ENCODE measurements at places on chromosomes 6 and 20.

DNA sequence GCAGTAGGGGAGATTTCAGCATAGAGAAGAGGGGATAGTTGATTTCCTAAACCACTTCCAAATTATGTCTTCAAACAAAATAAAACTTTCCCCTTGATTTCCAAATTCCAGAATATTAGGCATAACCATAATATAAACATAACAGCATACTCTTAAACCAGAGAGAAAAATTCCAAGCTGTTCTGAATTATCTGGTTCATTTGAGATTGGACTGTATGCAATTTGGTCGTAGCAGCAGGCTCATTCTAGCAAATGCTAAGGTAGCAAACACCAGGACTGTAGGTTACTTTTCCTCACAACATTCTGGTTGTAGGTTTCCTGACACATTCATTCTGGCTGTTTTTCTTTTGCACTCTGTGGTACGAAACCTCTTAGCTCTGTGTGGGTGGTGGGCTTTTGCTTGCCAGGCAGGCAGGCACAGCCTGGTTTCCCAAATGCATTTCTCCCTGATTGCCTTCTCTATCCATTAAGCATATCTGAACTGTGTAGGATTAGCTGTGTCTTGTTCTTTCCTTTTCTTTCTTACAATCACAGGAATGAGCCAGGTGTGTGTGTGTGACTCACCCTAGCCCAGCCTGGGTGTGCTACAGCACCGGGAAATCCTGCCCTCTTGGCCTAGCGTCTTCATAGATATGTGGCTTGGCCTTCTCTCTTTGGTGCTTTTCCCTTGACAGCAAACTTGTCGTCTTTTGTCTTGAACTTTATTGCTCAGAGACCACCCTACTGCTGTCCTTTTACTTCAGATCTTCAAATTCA is 77.1 kb downstream of the JARID2 start:
- DNase-seq = no peak

GRCh38 chr20:15256676-15257568 is 919.5 kb upstream of the FLRT3 start:
- no peak for DNase-seq

- DNase-seq = no peak
Measured at GRCh38 chr6:53917464-53917842, 122.6 kb downstream of the LRRC1 start.

DNA sequence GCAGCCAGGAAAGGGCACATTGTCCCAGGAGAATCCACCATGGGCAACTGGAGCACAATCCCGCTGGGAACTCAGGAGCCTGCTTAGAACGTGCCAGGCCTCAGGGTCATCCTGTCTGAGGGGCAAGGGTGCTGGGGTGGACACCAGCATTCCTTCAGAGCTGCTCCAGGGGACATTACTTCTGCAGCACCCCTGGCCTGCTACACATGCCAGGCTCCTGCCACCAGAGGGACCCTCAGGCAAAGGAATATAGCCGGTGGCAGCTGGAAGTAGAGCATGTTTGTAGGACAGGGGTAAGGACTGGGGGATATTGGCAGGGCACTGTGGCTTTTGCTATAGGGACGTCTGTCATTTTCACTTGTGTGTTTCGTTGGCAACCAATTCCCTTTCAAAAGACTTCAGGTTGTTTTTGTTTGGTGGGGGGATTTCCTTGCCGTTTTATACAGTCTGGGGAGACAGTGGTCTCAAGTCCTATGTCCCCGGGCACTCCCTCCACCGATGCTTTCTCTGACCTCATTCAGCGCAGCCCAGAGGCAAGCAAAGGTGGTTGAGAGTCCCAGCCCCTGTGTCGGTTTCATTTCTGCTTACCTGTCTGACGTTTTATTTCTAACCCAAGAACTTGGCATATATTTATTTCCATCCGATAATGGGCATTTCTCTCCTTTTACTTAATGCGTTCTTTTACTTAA is 130.8 kb downstream of the JPH2 start:
- DNase-seq = no peak

DNA sequence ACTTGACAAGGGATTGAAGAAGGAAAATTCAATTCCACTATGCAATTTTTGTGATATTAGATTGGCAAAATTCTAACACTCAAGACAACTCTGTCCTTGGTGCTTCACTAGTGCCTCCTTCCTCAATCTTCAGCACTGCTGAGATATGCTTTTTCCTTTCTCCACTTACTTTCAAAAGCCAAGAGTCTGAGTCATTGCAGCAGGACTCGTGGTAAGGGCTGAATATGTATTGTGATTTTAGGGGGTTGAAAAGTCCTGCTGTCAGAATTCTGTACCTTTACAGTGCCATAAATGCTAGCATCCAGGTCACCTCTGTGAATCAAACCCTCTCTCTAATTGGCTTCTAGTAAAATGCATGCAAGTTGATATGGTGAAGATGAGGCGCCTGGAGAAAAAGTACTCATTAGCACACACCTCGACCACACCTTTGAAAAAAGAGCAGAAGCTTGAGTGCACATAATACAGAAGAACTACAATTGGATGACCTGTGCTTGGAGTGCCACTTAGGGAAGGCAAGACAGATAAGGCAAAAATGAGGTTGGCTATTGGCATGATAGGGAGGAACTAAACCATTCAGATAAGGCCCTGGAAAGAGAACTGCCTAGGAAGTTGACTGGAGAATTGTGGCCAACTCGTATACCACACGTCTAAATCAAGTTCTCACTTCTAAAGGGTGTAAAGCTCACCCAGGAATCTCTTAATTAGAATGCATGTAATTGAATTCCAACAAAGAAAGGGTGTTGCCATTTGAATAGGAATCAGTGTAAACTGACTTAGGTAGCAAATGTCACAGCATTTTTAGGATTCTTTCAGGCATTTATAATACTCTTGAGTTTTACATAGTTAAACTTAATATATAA is 43.6 kb upstream of the FAM83B start:
- DNase-seq = no peak

DNA sequence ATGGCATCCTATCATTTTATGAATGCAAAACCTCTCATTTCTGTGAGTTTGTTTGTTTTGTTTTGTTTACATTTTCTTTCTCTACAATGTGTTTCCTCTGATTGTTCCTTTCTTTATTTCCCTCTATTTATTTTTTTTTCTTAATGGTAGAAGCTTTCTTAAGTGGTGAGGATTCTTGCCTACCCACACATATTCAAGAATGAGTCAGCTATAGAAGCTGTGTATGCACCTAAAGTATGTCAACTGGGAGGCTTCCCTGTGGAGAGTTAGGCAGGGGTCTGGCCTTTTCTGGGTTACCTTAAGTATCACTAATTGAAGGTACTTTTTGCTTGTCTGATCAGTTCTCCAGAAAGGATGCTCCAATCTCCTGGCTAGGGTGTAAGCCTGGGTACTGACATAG is 354.0 kb downstream of the ESR1 start:
- DNase-seq = no peak

DNA sequence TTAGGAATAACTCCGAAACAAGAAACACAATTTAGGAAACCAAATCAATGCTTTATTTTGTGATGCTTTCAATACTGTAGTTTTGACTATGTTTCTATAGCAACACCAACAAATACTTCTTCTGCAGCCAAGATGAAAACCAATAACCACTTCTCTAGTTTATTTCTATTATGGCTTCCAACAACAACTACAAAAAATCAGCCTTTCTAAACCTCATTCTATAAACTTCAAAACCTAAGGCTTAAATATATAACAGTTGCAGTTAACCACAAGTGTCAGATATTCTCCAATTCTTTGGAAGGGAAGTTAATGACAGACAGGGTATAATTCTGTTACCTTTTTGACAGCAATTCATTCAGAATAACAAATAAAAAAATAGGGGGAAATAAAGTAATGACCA is 80.9 kb downstream of the EPB41L2 start:
- DNase-seq = no peak

DNA sequence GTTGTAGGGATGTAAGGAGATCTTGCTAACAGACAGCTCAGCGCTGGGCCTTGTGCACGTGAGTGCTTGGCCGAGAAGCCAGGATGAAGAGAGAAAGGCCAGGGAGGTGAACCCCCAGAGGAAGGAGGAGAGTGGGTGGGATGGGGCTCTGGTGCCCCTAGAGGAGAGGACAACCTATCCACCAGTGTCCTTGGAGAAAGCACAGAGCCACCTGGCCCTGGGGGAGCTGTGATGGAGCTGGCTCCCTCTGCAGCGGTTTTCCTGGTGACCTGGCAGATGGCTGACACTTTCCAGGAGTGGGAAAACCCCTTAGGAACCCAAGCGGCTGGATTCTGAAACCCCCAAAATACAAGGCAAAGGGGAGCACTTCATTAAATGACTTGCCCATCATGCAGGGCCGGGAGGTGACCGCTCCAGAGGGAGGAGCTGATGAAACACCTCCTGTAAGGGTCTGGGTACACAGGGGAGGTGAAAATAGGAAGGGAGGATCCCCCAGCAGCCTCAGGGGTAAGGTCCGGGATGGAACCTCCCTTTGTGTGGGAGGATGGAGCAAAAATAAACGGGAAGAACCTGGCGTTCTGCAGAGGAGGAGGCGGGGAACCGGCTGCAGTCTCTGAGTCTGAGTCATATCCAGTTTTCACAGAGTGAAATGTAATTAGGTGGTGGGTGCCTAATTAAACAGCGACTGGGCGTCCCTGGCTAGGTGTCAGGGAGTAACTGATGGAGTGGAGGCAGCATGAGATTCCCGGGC is 80.4 kb downstream of the SULF2 start:
- no peak for DNase-seq

- no peak for DNase-seq
Measured at GRCh38 chr6:167851370-167851952, 24.8 kb downstream of the AFDN start.

- DNase-seq = no peak
Measured at GRCh38 chr6:28496099-28496779, 19.4 kb downstream of the GPX6 start.

- DNase-seq = no peak
Measured at GRCh38 chr20:38317422-38317821, 13.5 kb downstream of the BPI start.

DNA sequence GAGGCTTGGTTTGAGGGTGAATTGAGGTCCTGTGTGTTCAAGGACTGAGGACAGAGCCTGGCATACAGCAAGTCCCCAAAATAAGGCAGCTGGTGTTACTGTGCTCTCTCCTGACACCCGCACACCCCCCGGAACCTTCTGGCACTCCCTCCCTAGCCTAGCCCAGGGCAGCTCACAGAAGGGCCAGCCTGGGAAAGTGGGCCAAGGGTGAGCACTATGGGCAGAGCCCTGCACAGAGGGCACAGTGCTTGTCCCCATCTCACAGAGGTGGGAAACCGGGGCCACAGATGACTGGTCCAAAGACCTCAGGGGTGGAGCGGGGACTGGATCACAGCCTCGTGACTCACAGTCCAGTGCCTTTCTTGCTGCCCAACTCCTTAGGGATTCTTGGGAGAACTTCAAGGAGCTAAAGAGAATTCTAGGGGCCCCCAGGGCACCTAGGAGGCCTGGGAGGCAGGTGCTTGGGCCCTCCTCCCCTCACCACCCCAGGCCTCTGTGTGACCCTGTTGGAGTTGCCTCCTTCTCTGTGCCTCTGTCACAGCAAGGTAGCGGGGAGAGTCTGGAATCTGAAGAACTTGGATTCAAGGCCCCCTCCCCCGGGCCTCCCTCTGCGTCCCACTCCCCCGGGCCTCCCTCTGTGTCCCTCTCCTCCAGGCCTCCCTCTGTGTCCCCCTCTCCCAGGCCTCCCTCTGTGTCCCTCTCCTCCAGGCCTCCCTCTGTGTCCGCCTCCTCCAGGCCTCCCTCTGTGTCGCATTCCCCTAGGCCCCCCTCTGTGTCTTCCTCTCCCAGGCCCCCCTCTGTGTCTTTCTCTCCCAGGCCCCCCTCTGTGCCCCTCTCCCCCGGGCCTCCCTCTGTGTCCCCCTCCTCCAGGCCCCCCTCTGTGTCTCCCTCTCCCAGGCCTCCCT is 13.5 kb downstream of the DLGAP4 start:
- DNase-seq = no peak

- DNase-seq = no peak
Measured at GRCh38 chr20:48951646-48952045, 30.1 kb downstream of the ARFGEF2 start.

GRCh38 chr6:44235269-44235668 is 11.6 kb upstream of the HSP90AB1 start:
- no peak for DNase-seq

DNA sequence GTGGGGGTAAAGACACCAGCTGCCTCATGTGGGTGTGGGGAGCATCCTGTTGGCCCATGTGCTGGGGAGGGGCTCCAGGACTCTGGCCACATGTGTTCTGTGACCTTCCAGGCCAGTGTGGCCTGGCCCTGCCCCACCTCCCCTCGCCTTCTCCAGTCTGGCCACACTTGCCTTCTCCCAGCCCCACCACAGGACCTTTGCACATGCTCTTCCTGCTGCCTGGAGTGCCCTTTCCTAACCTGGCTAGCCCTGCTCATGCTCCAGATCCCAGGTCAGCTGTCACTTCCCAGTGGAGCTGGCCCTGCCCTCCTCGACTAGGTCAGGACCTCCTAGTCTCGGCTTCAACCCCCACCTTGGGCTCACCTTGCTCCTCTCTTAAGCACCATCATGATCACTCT is 183.8 kb downstream of the CDH4 start:
- DNase-seq = no peak

GRCh38 chr6:15152700-15153099 is 93.2 kb upstream of the JARID2 start:
- no peak for DNase-seq

- no peak for DNase-seq
Measured at GRCh38 chr20:5670874-5671273, 79.3 kb upstream of the SHLD1 start.

- DNase-seq = no peak
Measured at GRCh38 chr20:2103461-2104153, 2.0 kb downstream of the STK35 start.

GRCh38 chr20:44170816-44171410 is 16.1 kb downstream of the JPH2 start:
- no peak for DNase-seq

DNA sequence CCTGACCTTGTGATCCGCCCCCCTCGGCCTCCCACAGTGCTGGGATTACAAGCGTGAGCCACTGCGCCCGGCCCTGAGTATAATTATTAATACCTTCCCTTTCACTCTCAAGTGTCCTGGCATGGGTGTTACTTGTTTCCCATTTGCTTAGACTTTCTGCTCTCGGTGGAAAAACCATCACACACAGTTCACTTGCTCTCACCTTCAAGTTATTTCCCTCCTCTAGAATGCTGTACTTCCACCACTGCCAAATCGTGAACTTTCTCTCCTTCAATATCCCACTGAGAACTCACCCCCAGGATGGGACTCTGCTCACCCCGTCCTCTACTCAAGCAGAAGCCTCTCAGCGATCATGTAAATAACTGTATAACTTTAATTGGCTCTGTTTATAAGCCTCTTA is 4.6 kb upstream of the HIVEP1 start:
- no peak for DNase-seq

GRCh38 chr20:14341801-14342200 is 4.4 kb upstream of the FLRT3 start:
- no peak for DNase-seq

GRCh38 chr6:82467338-82467737 is 103.7 kb downstream of the TPBG start:
- no peak for DNase-seq

DNA sequence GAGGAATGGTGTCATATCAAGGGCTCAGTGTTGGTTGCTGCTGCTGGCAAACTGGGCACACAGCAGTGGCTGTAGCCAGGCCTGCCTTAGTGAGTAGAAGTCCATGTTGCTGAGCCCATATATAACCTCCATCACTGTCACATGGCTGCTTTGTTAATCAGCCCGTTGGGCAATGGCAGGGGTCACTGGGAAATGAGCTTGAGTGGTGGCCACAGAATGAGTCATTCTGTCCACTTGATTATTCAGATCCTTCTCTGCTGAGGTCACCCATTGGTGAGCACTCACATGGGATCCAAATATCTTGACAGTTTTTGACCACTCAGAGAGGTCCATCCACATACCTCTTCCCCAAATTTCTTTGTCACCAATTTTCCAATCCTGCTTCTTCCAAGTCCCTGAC is 898.9 kb upstream of the EYS start:
- no peak for DNase-seq

- DNase-seq = no peak
Measured at GRCh38 chr6:112311950-112312547, 35.1 kb upstream of the RFPL4B start.
